ENCODE measurements at places on chromosomes 13 and 19.
A peak's percentile ranks its signal among the peaks of the same experiment; 100 is the strongest.

- peak; percentile 21 for DNase-seq
These were observed 949 bp upstream of the ZNF260 start for GRCh38 chr19:36528921-36529518.

- DNase-seq, result no peak
These were observed 23.2 kb upstream of the TTYH1 start for GRCh38 chr19:54392105-54392504.

GRCh38 chr19:56308792-56309191 lies 5.8 kb downstream of the ZSCAN5A start:
- no peak for DNase-seq

- peak; percentile 91 for DNase-seq
These were observed 1.4 kb upstream of the BCL3 start for GRCh38 chr19:44746946-44747738.

- DNase-seq, result no peak
These were observed 5.0 kb upstream of the HIF3A start for GRCh38 chr19:46291829-46292228.

DNA sequence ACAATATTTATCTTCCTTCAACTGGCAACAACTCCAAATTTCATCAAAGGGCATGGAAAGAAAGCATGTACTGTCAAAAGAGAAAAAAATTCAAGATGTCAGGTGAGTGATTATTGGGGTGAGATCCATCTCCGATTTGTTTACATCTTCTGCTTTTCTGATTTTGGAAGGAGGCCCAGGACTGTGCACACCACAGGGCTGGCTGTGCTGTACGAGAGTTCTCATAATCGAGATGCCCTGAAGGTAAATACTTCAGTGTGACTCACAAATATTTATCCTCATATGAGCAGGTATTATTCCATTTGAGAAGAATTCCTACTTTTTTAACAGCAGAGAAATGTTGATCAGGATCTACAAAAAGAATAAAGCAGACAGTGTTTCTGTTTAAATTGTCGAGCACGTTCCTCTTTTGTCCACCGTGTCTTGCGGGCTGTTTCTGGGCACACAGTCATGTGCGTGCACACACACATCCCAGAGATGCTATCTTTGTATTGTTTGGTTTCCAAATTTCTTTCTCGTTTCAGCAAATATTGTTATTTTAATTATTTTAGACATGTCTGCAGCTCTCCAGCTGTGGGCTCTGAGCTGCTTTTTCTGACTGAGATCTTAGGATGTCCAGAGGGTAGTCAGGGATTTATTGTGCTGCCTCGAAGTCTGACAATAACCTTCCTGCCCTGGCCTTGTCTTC lies 103.8 kb downstream of the KL start:
- DNase-seq, result no peak

DNA sequence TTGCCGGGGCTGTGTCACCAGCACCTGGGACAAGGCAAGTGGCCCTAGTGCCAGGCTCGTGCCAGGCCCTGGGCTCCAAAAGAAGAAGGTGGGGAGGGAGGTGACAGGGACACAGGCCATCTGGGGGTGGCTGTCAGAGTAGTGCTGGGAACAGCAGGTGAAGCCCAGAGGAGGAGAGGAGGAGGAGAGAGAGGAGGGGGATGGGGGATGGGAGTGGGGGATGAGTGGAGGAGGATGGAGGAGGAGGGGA lies 18.7 kb downstream of the LSM4 start:
- no peak for DNase-seq

DNA sequence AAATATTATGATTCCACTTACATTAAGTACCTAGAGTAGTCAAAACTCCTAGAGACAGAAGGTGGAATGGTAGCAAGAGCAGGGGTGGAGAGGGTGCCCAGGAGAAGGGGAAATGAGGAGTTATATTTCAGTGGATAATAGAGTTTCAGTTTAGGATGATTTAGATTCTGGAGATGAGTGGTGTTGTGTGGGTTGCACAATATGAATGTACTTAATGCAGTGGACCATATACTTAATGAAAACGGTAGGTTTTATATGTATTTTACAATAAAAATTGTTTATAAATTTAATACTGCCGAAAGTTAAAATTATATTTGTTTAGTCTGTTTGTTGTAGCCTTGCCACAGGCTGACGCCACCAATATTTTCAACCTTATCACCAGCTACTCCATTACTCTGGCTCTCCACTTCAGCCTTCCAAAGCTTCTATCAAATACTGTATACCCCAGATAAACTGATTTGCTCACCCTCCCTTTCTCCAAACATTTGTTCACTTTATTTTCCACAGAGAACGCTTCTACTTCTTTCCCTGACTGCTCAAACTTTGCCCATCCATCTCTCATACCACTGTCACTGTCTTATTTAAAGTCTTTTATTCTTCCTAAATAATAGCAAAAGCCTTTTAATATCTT lies 1.4 kb upstream of the RBM26 start:
- no peak for DNase-seq

GRCh38 chr13:112441779-112442310 lies 65.7 kb downstream of the SPACA7 start:
- no peak for DNase-seq

DNA sequence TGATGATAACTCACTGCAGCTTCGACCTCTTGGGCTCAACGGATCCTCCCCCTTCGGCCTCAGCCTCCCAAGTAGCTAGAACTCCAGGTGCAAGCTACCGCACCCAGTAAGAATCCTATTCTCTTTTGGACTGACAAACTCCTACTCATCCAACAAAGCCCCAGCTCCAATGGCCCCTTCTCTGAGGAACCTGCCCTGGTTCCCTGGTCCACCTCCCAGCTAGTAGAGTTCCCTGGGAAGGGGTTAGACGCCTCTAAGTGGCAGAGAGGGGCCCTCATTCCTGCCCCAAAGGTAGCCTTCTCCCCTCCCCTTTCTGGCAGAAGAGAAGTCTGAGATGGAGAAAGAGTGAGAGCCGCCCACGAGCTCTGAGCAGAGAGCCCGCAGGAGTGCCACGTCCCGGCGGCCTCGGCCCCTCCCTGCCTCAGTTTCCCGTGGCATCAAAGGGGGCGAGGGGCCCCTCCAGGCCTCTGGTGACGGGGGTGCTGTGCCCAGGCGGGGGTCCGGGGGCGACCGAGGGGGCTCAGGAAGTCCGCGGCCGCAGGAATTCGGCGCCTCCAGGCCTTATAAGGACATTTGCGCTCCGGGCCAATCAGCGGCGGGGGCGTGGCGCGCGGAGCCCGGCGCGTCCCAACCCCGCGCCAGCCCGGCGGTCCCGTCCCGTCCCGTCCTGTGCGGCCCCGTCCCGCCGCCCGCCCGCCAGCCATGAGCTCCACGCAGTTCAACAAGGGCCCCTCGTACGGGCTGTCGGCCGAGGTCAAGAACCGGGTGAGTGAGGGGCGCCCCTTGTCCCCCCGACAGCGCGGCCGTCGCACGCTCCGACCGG lies at the start of gene CNN2:
CNN2 (plus strand) TSS at position 649 of the 823 bp plus-strand sequence; CDS start at position 703, 54 bp downstream.
- peak; percentile 78 for DNase-seq

DNA sequence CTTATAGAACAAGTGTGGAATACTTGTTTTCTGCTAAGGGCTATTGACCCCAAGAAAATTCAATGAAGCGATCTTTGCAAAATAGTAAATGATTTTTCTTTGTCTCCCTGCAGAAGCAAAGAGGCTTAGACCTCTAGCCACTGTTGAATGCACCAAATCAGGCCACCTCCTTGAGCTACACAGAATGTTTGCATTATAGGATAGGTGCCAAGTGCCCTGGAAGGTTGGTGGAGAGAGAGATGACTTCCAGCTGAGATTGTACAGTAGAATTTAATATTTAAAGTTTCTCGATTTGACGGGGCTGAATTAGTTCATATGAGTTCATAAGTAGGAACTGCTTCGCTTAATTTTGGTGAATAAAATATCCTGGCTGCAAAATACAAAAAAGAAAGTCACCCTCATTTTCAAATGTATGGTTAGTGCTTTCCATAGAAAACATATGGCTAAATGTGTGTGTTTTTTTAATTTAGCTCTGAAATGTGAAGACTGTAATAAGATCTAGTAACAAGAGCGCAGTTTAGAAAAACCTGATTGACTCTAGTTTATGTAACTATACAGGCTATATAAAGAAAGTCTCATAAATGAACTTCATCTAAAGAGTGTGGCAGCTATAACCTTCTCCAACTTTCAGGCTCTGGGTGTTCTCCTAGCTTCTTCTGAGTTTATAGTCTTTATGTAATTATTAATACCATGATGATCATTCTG lies 41.6 kb downstream of the LRCH1 start:
- no peak for DNase-seq

DNA sequence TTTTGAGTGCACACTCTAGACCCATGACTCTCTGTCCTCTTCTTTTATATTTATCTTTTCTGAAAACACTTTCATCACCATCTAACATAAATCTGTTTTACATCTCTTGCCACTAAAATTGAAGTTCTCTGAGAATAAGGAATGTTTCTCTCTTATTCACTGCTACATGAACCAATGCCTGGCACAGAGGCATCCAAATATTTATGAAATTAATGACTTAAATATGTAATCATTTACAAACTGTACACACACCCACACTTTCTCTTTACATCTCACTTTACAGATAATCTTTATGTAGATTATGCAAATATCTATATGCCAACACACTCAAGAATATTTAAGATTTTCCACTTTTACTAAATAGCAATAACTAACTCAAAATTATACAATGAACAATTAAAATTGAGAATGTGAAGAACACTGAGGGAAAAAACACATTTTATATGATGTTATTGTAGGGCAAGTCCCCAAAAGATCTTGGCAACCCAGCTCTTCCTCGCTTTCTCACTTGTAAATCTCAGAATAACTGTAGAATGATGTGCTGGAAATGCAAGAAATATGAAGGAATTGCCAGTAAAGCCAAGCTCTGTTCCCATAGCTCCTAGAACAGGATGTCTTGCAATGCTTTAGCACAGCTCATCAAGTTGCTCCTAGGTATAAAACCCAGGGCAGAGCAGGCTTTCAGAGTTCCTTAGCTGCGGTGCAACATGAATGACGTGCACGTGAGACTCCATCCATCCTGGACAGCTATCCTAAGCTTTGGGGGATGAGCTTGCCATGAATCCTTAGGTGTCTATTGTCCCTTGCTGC lies 50.7 kb downstream of the UGGT2 start:
- DNase-seq, result no peak

GRCh38 chr19:35975608-35976214 lies 19.3 kb upstream of the SDHAF1 start:
- peak; percentile 60 for DNase-seq
